ENCODE measurements at places on chromosomes 7 and 10. TPM values are rescaled to one million over a fixed set of nuclear protein-coding genes. Genes with fewer than 3 reads are reported as not detected.

DNA sequence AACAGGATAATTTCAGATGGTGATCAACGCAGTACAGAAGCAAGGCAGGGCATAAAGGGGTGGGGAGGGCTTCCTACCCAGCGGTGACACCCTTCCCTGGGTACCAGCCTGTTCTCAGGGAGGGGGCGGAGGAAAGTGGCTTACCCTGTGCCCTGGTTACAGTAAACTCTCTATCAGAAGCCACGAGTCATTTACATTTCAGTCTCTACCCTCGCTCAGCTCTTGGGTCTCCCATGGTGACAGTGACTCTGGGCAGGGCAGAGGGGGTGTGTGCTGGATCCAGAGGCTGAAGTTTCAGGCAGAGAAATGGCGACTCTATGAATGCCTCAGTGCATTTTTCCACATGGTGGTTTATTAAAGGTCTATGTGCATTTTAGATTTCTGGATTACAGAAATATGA lies 107.0 kb downstream of the ADARB2 start:
- H3K36me3 ChIP-seq, result no peaks in the 10 kb centered on the region
- no peak for DNase-seq
- no peak overlapping the region for H3K27ac ChIP-seq
- H3K4me1 ChIP-seq, result no peaks in the 10 kb centered on the region
- no peak overlapping the region for H3K4me3 ChIP-seq

- no peaks in the 10 kb centered on the region for H3K27me3 ChIP-seq
- H3K4me3 ChIP-seq, result no peak overlapping the region
- H3K27ac ChIP-seq, result no peak overlapping the region
These were observed 98.9 kb upstream of the KIF5B start for GRCh38 chr10:32155075-32155516.

GRCh38 chr7:112266141-112266540 lies 59.6 kb downstream of the ZNF277 start:
- H3K4me1 ChIP-seq, result no peaks in the 10 kb centered on the region
- no peak overlapping the region for H3K4me3 ChIP-seq
- no peak overlapping the region for H3K27ac ChIP-seq

DNA sequence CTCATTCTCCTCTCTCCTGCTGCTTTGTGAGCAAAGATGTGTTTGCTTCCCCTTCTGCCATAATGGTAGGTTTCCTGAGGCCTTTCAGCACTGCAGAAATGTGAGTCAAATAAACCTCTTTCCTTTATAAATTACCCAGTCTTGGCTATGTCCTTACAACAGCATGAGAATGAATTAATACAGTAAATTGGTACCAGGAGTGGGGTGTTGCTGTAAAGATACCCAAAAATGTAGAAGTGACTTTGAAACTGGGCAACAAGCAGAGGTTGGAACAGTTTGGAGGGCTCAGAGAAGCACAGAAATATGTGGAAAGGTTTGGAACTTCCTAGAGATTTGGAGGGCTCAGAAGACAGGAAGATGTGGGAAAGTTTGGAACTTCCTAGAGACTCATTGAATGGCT lies 388.7 kb upstream of the GHITM start:
- no peaks in the 10 kb centered on the region for H3K4me1 ChIP-seq
- no peak overlapping the region for H3K27ac ChIP-seq
- no peaks in the 10 kb centered on the region for H3K36me3 ChIP-seq
- H3K4me3 ChIP-seq, result no peak overlapping the region

- H3K36me3 ChIP-seq, result no peaks in the 10 kb centered on the region
- no peaks in the 10 kb centered on the region for H3K4me1 ChIP-seq
- no peak overlapping the region for H3K4me3 ChIP-seq
- no peak overlapping the region for H3K27ac ChIP-seq
- H3K27me3 ChIP-seq, result no peaks in the 10 kb centered on the region
These were observed 94.8 kb downstream of the TCERG1L start for GRCh38 chr10:131216681-131217230.

GRCh38 chr7:2325162-2325561 lies 10.9 kb upstream of the SNX8 start:
- H3K27ac ChIP-seq, result peak overlapping the region; percentile 26
- H3K36me3 ChIP-seq, result no peaks in the 10 kb centered on the region
- H3K27me3 ChIP-seq, result no peaks in the 10 kb centered on the region
- no peaks in the 10 kb centered on the region for H3K4me1 ChIP-seq
- no peak overlapping the region for H3K4me3 ChIP-seq

The MSMB gene
- not detected for total RNA-seq

GRCh38 chr10:127527891-127528290 lies 21.2 kb upstream of the NPS start:
- no peak overlapping the region for H3K27ac ChIP-seq
- no peak overlapping the region for H3K4me3 ChIP-seq
- H3K36me3 ChIP-seq, result no peaks in the 10 kb centered on the region
- H3K27me3 ChIP-seq, result no peaks in the 10 kb centered on the region

DNA sequence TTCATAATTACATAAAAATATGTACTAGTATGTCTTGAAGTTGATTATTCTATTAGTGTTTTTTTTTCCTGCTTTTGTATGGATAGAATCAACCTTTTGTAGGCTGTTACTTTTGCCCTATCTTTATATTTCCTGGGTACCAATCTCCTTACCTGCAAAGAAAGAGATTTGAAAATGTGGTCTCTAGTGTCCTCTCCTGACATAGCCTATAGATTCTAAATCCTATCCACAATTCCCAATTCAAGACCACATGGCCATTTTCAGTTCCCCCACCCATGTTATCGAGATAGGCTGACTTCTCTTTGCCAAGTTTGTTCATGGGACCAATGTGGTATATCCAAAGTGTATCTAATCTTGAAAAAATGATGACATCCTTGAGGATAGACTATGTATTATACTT lies 269.4 kb upstream of the SEMA3D start:
- H3K36me3 ChIP-seq, result no peaks in the 10 kb centered on the region
- no peaks in the 10 kb centered on the region for H3K4me1 ChIP-seq
- no peak overlapping the region for H3K27ac ChIP-seq

DNA sequence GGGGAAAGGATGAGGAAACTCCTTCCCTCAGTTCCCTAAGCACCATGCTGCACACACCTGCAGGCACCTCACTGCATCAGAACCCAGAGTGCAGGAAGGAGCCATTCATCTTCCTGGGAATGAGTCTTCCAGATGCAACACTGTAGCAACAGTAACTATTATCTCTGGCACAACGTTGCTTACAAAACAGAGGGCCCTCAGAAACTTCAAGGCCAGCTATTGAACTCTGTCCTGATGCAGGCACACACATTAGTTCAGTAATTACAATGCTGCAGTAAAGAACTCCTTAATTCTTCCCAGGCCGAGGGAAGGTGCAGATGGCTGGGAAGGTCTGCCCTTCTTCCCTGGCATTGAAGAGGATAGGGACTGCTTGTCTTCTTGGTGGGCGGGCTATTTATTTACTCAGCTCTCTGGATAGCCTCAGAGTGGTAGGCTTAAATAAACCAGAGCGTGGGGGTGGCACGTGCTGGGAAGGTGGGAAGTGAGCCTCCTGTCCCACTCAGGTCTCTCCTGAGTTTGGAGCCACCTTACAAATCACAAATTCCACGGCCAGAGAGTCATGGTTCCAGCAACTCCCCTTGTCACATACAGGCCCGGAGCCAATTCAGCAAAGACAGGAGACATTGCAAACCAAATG lies 125.1 kb upstream of the JCAD start:
- no peak for DNase-seq
- peaks cover 17% of the 10 kb centered on the region for H3K4me1 ChIP-seq
- no peak overlapping the region for H3K27ac ChIP-seq
- no peak overlapping the region for H3K4me3 ChIP-seq

- no peaks in the 10 kb centered on the region for H3K36me3 ChIP-seq
- no peak overlapping the region for H3K27ac ChIP-seq
- no peaks in the 10 kb centered on the region for H3K4me1 ChIP-seq
- DNase-seq, result no peak
- H3K4me3 ChIP-seq, result no peak overlapping the region
These were observed 211.2 kb upstream of the CSTF2T start for GRCh38 chr10:51910596-51910995.

The SPDYE6 gene
- not detected for total RNA-seq

The CTBP2 gene
- total RNA-seq, result 40.4 TPM

GRCh38 chr10:84845628-84846261 lies 517.4 kb downstream of the CCSER2 start:
- H3K27ac ChIP-seq, result no peak overlapping the region
- H3K27me3 ChIP-seq, result no peaks in the 10 kb centered on the region
- no peak for DNase-seq
- H3K36me3 ChIP-seq, result no peaks in the 10 kb centered on the region
- H3K4me3 ChIP-seq, result no peak overlapping the region
- no peaks in the 10 kb centered on the region for H3K4me1 ChIP-seq

DNA sequence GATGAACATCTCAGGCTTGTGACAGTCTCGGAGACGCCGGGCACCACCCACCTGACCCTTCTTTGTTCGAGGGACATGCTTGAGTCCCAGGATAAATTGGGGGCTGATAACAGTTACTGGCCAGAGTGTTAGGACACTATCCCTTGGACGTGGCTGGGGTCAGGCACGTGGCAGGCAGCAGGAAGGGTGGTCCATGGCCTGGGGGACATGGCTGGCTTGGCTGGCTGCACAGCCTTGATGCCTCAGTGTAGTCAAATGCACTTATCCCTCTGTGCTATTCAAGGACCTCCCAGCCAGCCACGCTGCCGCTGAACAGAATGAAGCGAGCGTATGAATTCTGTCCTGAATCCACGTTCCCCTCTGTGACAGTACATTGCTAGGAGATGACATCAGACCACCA lies 662.0 kb upstream of the FOXK1 start:
- H3K4me1 ChIP-seq, result no peaks in the 10 kb centered on the region
- no peak overlapping the region for H3K27ac ChIP-seq
- DNase-seq, result no peak
- H3K36me3 ChIP-seq, result no peaks in the 10 kb centered on the region

- no peak overlapping the region for H3K27ac ChIP-seq
- H3K4me1 ChIP-seq, result no peaks in the 10 kb centered on the region
- H3K4me3 ChIP-seq, result no peak overlapping the region
These were observed 39.4 kb downstream of the COL28A1 start for GRCh38 chr7:7496311-7496710.

DNA sequence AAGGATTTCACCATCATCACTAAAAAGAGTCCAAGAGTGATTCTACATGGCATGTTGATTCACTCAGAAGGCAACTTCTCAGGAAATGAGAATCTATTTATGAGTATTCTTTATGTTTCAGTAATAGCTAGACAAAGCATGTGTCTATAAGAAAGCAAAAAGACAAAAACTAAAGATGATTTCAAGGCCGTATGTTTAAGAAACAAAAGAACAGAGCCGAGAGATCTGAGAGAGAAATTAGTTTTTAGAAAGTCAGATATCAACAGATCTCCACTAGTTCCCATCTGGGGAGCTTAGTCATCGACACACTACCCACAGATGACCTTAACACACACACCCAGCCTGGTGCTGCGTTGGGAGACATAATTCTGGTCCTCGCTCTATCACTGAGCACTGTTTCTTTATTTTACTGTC lies 21.0 kb downstream of the PIP4K2A start:
- H3K4me1 ChIP-seq, result peaks cover 7% of the 10 kb centered on the region
- no peak overlapping the region for H3K27ac ChIP-seq
- DNase-seq, result no peak
- no peak overlapping the region for H3K4me3 ChIP-seq
- no peaks in the 10 kb centered on the region for H3K36me3 ChIP-seq

DNA sequence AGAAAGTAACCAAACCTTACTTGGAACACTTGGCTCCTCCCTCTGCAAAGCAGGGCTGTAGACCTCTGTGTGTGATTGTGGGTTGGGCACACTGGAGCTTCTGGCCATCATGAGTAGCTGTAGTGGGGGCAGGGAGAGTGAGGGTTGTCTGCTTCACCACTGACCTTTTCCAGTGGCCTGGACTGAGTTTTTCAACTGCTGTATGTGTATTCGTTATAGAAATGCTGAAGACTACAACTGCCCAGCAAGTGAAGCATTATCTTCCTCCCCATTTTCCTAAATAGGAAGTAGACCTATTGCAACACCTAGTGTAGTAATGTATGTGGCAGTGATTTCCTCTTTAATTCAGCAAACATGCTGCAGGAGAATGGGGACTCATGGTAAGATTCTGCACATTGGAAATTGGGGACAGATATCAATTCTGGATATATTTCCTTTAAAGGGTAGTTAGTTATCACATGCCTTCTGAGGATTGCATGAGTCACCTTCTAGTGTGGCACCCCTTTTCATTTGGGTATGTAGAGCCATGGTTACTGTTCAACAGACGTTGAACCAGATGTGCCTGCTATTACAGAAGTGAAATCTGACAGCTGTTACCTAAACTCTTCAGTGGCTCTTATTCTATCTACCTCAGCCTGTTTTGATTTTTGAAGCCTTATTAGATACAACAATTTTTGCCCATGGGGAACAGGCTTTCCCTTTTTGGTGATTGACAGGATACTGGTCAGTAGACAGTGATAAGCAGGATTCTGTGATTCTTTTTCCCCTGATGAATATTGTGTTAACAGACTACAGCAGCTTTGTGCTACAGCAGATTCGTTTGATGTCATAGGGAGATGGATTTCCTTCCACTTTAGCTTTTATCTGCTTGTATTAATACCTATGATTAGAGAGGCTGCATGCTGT lies 130.9 kb downstream of the SND1 start:
- no peak overlapping the region for H3K4me3 ChIP-seq
- H3K36me3 ChIP-seq, result no peaks in the 10 kb centered on the region
- no peaks in the 10 kb centered on the region for H3K4me1 ChIP-seq

The ZPBP gene
- not detected for total RNA-seq

GRCh38 chr10:1451941-1452340 lies 285.4 kb downstream of the ADARB2 start:
- no peaks in the 10 kb centered on the region for H3K36me3 ChIP-seq
- no peak overlapping the region for H3K27ac ChIP-seq
- H3K4me1 ChIP-seq, result no peaks in the 10 kb centered on the region

- H3K4me1 ChIP-seq, result no peaks in the 10 kb centered on the region
- H3K36me3 ChIP-seq, result peaks cover 7% of the 10 kb centered on the region
- DNase-seq, result no peak
- no peaks in the 10 kb centered on the region for H3K27me3 ChIP-seq
- H3K27ac ChIP-seq, result no peak overlapping the region
These were observed 11.8 kb upstream of the PRKAR1B start for GRCh38 chr7:738723-739454.

GRCh38 chr7:82726038-82726800 lies 282.6 kb upstream of the CACNA2D1 start:
- DNase-seq, result no peak
- H3K4me3 ChIP-seq, result no peak overlapping the region
- no peaks in the 10 kb centered on the region for H3K36me3 ChIP-seq
- no peak overlapping the region for H3K27ac ChIP-seq
- H3K27me3 ChIP-seq, result no peaks in the 10 kb centered on the region
- no peaks in the 10 kb centered on the region for H3K4me1 ChIP-seq

All from tibial nerve (tissue), 4 donors.